ENCODE measurements at places on chromosomes 7 and 10.

DNA sequence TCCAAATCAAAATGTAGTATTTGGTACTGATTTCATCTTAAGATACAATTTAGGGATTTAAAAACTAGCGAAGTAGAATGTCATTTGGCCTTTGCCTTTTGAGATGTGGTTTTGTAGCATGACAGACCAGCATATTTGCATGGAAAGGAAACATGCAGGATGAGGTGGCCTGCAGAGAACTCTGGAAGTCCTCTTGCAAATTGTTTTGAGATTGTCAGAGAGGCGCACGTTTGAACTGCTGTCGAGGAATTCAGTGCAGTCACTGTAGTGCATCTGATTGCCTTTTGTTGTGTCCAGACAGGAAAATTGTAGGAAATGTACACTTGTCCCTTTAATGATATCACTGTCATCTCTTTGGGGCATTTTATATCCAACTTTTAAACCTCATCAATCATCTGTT is 136.7 kb downstream of the CELF2 start:
- no peak for DNase-seq

GRCh38 chr7:94095316-94096009 is 91.3 kb upstream of the BET1 start:
- DNase-seq: no peak

GRCh38 chr7:32126843-32127242 is 56.6 kb upstream of the PDE1C start:
- DNase-seq: no peak

- peak; percentile 94 for DNase-seq
These were observed 1.3 kb downstream of the LSMEM1 start for GRCh38 chr7:112481833-112482670.

DNA sequence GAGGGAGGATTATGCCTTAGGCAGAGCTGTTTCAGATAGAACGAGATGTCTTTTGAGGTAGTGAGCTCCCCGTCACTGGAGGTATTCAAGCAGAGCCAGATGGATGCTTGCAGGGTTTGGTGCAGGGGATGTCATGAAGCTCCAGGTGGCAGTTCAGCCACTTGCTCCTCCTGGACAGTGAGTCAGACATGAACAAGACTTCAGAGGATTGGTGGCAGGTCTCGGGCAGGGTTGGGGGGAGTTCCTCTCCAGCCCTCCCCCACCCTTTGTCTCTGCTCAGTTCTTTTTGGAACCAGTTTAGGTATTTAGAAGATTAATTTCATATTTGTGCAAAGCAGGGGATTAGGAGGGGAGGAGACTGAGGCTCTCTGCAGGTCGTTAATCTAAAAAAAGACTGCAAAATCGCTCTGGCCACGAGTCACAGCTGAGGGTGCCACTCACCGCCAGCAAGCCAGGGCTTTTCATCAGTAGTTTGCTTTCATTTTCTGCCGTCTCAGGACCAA is 21.5 kb upstream of the MYL10 start:
- DNase-seq: no peak

DNA sequence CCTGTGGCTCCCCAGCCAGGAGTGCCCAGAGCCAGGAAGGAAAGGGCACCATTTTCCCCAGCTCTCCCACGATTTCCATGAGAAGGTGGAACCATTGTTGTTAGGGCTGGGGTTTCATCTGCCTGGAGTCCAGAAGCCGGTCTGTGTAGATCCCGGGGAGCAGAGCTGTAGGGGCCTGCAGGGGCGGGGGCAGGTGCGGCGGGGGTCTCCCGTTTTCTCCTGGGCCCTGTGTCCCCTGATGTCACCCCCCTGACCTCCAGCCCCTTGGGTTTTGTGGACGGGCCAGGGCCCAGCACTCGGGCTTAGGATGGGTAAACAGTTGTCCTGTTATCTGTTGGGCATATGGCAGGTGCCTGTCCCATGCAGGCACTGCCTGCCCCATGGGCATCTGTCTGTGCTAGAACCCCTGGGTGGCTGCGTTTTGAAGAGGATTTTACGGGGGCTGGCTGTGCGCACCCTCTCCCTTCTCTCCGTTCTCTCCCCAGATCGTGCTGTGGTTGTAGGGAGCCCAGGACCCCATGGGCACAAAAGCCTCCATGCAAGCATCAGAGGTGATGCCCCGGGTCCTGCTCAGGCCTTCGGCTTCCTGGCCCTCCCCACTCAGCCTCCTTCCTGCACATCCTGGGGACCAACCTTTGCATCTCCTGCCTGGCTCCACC is 158.8 kb downstream of the WDR37 start:
- DNase-seq: no peak
